HL-60 (cell line): ENCODE measurements at places on chromosomes 1 and 21.

DNA sequence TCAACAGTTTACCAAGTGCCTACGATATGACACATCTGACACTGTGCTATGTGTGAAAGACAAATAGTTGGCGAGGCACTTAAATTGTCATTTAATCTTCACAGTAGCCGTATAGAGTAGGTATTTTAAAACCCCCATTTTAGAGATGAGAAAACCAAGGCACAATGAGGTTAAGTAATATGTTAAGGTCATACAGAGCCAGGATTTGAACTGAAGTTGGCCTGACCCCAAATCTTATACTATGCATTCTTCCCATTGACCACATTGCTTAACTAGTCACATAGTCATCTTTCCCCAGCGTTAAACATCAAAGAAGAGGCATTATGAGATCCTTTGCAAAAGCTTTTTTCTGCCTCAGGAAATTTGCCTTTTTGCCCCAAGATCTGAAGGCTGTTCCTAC lies 3.9 kb downstream of the INKA2 start:
- DNase-seq, result no peak

- DNase-seq, result no peak
Observed at GRCh38 chr1:102107441-102107840, 110.7 kb upstream of the OLFM3 start.

DNA sequence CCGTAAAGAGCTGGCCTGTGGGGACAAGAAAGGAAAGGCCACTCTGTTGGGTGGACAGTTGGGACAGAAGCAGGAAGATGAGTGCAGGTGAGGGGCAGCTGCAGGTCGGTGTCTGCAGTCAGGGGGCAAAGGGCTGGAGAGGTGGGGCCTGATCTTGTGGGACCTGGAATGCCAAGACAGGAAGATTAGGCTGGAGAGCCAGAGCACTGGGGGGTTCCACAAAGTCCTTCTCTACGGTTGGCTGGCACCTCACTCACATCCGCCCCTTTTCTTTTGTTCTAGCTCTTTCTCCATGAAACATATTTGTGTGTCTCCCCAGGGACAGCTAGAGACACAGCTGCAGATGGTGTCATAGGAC lies 404.1 kb downstream of the PTPRU start:
- DNase-seq, result no peak

DNA sequence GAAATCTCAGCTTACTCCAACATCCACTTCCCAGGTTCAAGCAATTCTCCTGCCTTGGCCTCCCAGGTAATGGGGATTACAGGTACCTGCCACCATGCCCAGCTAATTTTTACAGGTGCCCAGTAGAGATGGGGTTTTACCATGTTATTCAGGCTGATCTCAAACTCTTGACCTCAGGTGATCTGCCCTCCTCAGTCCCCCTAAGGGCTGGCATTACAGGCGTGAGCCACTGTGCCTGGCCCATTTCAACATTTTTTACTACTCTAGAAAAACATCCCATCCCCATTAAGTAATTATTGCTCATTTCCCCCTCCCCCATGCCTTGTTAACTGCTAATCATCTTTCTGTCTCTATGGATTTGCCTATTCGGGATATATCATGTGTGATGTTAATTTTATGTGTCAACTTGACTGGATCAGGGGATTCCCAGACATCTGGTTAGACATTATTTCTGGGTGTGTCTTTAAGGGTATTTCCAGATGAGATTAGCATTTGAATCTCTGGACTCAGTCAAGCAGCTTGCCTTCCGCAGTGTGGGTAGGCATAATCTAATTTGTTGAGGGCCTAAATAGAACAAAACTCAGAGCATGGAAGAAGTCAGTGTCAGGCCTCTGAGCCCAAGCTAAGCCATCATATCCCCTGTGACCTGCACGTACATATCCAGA lies 33.0 kb upstream of the ZBTB8B start:
- no peak for DNase-seq

DNA sequence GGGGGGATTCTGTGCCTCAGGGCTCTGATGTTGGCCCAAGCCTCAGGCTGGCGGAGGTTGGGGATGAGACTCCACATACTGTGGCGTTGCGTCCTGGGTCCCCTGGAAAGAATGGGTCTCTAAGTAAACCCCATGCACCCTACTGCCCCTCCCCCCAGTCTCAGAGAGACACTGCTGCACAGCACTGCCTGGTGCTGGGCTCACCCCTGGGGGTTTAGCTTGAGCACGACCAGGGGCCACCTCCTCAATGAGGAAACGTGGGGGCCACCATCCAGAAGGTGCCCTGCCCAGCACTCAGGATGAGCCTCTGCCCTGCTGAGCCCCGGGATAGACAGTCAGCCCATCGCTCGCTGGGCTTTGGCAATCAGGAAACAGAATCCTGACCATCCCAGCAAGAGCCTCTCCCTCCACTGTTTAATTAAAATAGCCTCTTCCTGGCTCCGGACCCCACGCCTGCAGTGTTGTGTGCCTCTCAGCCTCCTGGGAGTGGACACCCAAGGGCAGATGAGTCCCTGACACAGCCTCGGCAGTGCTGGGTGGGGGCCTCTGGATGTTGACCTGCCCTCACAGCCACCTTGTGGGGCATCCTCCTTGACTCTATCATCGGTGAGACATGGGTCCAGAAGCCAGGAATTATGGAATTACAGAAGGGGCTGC lies 3.5 kb upstream of the KRTAP10-4 start:
- DNase-seq, result no peak

DNA sequence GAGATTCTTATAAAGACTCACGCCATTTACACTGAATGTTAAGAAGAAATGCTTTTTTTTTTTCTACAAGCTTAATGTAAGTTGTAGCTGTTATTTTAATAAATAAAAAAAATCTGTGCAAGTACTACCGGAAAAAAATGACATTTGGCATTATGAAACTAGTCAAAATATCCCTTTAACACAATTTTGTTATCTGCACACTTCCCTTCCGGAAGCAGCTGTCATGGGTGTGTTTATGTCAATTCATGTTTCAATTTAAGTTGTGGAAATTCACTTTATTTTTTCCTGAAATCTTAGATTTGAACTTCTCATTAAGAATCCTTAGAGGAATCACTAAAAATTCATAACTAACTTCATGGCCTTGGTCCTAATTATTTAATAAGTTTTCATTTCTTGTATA lies 308.1 kb downstream of the KCTD3 start:
- no peak for DNase-seq

GRCh38 chr1:163774978-163775620 lies 453.3 kb downstream of the NUF2 start:
- DNase-seq, result no peak

- DNase-seq, result no peak
Observed at GRCh38 chr21:30146558-30147282, 19.9 kb downstream of the CLDN17 start.

DNA sequence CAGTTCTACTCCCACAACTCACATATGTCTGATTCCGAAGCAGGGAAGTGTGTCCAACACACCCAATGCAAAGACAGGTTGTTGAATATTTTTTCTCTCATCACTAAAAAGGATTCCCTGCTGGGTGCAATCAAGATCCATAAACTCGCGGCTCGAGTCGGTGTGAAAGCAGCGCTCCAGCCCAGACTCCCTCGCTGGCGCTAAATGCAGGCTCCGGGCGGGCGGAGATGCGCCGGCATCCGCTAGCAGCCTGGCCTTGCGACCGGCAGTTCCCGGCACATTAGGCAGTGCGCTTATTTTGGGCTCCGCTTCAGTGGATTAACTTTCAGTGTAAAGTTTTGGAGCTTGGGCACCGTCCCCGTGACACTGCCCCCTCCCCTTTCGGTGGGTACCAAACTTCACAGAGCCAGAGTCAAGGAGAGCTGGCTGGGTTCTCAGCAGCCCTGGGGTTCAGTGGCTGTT lies 87.7 kb upstream of the POU3F1 start:
- no peak for DNase-seq

- no peak for DNase-seq
Observed at GRCh38 chr1:52680353-52680752, 17.8 kb downstream of the COA7 start.

- DNase-seq, result no peak
Observed at GRCh38 chr1:167881786-167882185, 32.1 kb downstream of the ADCY10 start.

- no peak for DNase-seq
Observed at GRCh38 chr1:86138746-86139145, 17.8 kb downstream of the COL24A1 start.

GRCh38 chr1:170076199-170076598 lies 1.7 kb upstream of the KIFAP3 start:
- DNase-seq, result no peak

- no peak for DNase-seq
Observed at GRCh38 chr21:42315296-42315891, at the start of gene TFF3. TFF3 (minus strand) TSS chr21:42315409; CDS start chr21:42315374, 35 bp downstream.

DNA sequence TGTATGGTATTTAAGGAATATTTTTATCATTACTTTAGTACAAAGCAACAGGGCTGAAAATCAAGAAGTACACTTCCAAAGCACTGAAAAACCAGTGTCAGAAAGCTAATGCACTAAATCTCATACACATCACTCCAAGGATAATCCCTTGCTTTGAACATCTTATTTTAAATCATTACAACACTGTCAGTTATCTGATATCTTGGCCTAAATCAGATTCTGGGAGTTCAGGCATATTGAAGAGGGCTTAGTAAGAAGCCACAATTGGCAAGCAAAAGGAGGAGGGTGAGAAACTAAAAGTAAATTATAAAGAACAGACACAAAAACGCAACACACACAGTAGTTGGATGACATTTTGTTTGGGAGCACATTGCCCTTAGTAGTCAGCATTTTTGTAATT lies 448.4 kb downstream of the PCP4 start:
- DNase-seq, result no peak

DNA sequence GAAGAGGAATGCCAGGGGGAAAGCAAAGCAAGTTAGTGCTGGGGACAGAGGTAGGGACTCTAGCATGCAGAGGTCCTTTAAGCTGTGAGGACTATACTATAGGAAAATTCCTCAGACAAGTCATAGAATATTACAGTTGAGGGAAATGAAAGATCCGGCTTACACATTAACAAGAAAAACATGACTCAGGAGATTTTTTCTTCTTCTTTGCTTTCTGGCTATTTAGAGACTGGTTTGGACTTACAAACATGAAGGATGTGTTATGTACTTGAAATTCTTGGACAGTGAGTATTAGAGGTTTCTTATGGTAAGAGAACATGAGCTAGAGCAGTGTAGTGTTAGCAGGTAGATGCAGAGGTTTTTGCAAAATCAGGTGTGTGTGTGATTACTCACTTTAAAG lies 24.9 kb downstream of the USP25 start:
- no peak for DNase-seq

DNA sequence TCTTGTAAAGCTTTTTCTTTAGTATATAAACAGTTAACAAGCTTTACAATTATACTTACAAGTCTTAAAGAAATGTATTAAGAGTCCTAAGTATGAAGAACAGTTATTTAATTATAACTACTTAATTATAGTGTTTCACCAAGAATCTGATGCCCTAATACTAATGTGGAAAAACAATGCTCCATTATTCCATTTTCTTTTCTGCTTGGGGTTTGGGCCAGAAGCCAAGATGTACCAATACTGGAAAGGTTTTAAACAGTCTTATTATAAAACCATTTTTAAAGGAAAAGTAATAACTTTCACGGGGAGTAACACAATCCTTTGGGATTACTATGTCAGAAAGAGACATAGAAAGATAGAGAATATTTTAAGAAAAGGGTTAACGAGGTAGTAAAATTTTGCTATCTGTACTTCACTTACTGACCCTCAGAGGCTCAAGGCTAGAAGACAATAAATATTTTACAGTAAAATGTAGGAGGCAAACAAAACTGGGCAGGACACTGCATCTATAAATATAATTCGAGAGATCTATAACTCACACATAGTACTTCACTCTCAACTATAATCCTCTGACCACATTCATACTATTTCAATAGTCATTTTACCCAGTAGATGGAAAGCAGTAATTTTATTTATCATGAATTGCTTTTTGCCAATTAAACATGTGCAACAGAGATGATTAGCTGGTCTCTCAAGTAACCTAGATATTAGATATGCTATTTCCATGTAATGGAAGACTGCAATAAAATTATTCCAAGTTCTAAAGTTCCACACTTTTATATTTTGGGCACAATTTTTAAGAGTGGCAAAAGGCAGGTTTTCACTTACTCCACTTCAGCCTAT lies 63.9 kb downstream of the LTN1 start:
- no peak for DNase-seq

- DNase-seq, result no peak
Observed at GRCh38 chr1:81590171-81590570, 210.6 kb upstream of the ADGRL2 start.

DNA sequence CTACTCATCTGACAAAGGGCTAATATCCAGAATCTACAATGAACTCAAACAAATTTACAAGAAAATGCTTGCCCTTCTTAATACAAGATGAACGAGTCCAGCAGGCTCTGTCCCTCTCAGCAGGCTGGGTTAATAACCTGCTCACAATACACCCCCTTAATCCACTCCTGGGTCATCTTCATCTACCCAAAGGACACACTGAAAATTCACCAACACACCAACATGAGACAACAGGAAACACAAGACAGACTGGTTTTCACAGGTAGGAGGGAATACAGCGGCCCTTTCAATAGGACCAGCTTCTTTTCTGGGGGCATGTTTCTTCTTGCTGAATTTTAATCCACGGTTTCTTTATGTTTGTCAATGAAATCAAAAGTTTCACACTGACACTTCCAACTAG lies 44.6 kb downstream of the SUSD4 start:
- DNase-seq, result no peak

GRCh38 chr1:47661040-47661439 lies 223.2 kb downstream of the FOXD2 start:
- DNase-seq, result no peak

DNA sequence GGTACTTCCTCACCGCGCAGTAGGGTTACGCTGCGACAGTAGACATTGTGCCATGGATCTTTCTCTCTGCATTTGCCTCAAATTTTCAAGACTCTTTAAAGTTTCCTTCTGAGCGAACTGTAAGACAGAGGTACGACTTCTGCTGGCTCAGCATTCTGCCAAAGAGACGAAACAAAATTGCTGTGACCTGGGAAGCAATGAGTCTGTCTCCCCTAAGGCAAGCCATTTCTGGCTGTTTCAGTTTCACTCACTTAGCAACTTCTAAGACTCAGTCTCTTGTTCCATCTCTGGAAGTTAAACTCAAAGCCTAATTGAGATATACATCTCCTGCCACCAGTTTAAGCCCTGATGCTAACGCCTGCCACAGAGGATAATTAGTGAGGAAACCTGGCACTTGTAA lies 510.9 kb upstream of the DAB1 start:
- DNase-seq, result no peak

DNA sequence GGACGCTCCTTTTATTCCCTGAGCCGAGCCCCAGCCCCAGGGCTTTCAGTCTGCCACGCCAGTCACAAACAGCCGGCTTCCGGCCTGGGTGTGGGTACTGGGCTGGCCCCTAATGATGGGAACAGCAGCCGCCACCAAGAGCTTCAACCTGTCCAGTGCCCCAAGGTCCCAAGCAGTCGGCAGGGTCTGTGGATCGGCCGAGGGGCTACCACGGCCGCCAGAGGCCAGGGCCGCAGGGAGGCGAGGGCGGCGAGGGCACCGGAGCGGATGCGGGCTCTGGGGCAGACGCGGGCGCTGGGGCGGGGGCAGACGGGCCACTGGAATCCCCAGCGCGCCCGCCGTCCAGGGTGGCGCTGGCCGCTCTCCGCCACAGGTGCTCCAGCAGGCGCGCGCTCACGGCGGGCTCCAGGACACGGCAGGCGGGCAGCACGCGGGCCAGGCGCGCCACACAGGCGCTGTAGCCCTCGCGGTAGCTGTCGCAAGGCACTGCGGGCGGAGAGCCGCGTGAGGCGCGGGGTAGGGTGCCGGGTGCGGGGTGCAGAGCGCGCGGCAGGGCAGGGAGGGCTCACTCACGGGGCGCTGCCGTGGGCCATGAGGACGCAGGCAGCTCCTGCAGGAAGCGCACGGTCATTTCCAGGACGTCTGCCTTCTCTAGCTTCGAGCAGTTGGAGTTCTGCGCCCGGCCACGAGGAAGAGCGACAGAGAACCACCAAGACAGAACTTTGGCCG lies 887 bp downstream of the HES2 start:
- no peak for DNase-seq
